Endodermal cell (in vitro differentiated cells): ENCODE measurements at places on chromosomes 3 and 15.

DNA sequence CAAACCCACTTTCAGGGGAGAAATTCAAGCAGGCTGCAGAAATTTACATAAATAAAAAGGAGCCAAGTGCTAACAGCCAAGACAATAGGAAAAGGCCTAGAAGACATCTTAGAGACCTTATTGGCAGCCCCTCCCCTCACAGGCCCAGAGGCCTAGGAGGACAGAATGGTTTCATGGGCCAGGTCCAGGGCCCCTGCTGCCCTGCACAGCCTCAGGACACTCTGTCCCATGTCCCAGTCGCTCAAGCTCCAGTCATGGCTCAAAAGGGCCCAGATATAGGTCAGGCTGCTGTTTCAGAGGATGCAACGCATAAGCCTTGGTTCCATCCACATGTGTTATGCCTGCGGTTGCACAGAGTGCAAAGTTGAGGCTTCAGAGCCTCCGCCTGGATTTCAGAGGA is 55.8 kb downstream of the SLC41A3 start:
- DNase-seq, result no peak

DNA sequence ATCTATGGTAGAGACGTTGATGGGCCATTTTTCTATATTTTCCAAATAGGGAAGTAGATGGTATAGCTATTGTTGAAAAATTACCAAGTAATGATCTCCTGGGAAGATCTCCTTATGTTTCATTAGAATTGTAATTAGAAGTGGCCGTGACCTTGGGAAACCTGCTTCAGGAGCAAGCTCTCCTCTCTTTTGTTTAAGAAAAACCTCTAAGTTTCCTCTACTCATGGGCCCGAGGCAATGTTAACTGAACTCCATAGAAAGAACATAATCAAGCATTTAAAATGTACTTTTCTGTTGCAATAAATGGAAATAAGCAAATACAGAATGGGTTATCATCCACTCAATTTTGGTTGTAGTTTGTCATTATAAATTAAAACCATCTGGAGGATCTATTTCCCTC is 511.2 kb upstream of the MDFIC2 start:
- DNase-seq, result no peak

DNA sequence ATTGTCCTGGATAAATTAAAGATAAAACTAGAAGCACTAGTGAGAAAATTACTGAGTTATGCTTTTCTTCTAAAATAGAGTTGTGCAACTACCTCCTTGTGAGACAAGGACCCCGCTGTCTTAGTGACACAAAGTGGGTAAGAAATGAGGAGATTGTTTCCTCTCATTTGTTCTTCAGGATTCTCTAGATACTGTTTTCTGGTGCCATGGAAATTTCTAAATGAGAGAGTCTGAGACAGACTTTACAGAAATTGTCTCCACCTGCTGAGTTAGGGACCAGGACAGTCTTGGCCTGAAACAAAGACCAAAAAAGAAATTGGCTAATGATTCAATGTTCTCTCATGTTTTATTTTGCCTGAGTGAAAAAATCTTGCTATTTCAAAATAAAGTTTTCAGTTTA is 427.5 kb downstream of the TUSC7 start:
- DNase-seq, result no peak

GRCh38 chr15:51680321-51680720 is 982 bp upstream of the SCG3 start:
- no peak for DNase-seq

GRCh38 chr15:65399001-65399706 is 21.4 kb upstream of the IGDCC3 start:
- no peak for DNase-seq

DNA sequence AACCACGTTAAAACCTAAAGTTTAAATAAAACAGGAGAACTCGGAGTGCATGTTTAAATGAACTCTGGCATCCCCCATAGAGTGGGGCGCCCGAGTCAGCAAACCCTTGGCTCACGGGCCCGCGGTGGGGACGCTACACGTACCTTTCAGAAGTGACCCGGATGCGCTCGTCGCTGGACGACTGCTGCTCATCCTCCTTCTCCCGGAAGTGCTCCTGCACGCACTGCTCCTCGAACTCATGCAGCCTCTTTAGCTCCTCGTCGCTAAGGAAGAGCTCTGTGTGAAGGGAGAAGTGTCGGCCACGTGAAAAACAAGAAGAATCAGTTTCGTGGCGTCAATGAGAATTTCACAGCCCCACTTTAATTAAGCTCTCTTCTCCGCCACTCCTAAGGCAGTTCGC is 34.6 kb upstream of the MTMR10 start:
- no peak for DNase-seq

- DNase-seq, result no peak
These were observed 11.5 kb upstream of the TRPM7 start for GRCh38 chr15:50698101-50698500.

- no peak for DNase-seq
These were observed 123.1 kb downstream of the OPA1 start for GRCh38 chr3:193716150-193716549.

DNA sequence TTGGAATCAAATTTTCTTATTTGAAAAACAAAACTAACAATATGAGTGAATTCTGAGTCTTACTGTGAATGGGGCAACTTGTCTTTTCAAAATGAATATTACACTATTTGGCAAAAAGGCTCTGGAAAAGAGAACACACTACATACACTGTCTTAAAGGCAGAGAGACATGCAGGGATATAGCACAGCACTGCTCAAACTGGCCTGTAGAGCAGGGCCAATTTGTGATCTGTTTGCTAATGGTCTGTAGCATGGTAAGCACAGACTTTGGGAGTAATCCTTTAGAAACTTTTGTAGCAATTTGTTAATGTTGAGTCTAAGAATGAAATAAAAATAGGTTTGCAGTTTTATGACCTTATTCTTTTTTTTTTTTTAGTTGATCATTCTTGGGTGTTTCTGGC is 679.8 kb upstream of the SGO1 start:
- no peak for DNase-seq

DNA sequence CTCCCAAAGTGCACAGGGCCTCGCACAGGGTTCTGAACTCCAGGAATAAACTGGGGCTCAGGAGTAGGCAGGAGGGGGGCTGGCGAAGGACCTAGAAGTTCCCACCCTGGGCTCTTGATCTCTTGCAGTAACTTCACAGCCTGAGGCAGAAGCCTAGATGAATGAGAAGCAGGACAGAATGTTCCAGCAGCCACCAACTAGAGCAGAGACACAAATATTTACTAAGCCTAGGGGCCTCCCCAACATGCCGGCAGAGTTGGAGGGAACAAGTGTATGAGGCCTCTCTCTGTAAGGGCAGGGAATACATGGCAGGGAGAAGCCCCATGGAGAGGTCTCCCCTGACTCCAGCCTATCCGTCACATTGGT is 25.3 kb upstream of the C15orf39 start:
- no peak for DNase-seq

- DNase-seq, result no peak
These were observed 44.4 kb downstream of the PTH1R start for GRCh38 chr3:46921871-46922271.

GRCh38 chr3:78985981-78986380 is 781.8 kb downstream of the ROBO1 start:
- no peak for DNase-seq

DNA sequence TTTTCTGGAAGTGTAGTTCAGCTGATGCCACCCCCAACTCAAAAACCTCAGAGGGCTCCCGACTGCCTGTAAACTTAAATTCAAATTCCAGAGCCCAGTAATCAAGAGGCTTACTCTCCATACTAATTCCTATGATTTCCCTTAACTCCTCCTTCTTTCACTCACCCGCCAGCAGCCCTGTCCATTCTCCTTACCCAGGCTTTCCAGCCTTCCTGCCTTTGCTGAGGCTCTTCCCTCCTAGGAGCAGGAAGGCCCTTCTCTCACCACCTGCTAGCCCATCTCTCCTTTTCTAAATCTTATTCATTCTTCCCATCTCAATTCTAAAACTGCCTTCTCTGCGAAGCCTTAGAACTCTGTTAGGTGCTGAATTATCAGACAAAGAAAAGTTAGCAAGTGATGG is 30.4 kb downstream of the RORA start:
- DNase-seq, result peak; percentile 47

DNA sequence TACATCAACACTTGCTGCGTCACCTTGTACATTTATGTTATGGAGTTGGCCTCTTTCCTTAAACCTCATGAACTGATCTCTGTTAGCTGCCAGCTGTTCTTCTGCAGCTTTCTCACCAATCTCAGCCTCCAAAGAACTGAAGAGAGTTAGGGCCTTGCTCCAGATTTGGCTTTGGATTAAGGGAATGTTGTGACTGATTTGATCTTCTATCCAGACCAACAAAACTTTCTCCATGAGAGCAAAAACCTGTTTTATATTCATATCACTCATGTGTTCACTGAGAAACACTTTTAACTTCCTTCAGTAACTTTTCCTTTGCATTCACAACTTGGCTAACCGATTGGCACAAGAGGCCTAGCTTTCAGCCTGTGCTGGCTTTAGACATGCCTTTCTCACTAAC is 1156.0 kb upstream of the CADM2 start:
- DNase-seq, result no peak

- DNase-seq, result peak; percentile 91
These were observed 76.2 kb upstream of the NSMCE3 start for GRCh38 chr15:29345549-29346525.

GRCh38 chr3:11847607-11848006 is 922 bp upstream of the TAMM41 start:
- DNase-seq, result peak; percentile 56

- DNase-seq, result no peak
These were observed 1105.4 kb downstream of the TUSC7 start for GRCh38 chr3:117814975-117815374.

DNA sequence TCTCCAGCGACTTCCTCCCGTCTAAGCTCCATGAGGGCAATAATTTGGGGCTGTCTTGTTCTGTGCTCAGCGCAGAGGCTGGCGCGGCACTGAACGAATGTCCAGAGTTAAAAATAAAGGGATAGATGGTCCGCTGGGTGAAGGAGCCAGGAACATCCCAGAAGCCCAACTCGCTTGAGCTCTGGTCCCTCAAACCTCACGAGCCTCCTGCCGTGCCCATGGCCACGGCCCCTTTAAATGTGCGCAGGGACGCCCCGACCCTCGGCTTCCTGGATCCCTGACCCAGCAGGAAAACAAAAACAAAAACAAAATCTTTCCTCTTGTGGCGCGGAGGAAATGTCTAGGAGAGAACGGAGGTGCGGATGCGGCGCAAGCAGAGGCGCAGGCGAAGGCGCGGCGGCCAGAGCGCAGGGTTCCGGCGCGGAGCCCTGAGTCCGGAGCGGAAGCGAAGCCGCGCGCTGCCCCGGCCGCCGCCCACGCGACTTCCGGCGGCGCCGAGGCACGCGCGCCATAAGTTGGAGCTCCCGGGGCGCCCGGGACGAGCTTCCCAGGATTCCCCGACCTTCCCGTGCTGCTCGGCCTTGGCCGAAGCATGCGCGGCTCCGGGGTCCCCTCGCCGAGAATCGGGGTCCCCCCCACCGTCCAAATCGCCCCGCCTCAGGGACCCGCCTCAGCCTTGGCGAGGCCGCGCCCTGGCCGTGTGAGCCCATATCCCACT is 52.9 kb upstream of the WNT7A start:
- DNase-seq, result no peak

DNA sequence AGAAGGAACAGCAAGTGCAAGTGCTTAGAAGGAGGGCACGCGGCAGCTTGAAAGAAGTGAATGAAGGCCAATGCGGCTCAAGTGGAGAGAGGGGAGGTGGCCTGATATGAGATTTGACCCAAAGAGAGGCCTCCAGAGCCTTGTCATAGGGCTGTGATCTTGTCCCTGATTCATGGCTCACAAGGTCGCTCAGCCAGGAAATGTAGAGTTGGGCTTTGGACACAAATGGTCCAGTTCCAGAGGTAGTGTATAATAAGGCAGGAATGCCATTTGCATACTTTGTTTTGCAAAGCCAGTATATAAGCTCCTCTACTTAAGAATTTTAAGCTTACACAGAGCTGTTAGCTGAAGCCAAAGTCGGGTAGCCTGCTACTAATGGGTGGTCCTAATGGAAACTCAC is 33.7 kb downstream of the HGD start:
- no peak for DNase-seq

DNA sequence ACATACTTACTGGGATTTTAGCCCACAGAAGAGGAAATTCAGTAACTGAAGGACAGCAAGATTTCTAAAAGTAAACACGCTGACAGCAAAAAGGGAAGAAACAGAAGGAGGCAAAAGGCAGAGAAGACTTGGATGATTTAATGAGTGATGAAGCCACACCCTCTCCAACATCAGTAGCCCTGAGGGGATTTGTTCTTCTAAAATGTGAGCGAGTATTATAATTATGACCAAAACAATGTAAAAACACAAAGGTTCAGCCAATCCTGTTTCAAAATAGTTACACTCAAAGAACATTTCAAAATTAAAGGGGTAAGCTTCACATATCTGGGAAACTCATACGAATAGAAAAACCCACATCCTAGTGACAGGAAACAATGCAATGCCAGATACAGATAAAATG is 25.0 kb downstream of the MCCC1 start:
- no peak for DNase-seq

GRCh38 chr3:59386165-59386564 is 336.3 kb upstream of the CFAP20DC start:
- DNase-seq, result no peak

DNA sequence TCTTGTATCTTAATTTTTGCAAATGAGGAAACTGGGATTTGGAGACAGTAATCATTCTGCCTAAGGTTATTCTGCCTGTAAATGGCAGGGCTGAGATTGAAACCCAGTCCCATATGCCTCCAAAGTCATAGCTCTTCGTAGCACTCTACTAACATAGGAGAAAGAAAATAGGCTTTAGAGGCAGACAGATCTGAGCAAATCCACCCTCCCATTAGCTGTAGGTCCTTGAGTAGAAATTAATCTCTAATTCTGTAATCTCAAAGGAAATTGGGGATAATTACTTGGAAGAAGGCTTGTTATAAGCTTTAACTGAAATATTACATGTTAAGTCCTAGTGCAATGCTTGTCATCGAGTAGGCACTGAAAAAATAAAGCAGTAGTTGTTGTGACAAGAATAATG is 252.1 kb upstream of the PEX5L start:
- DNase-seq, result no peak

- no peak for DNase-seq
These were observed 463.6 kb upstream of the MDFIC2 start for GRCh38 chr3:70776081-70776480.

GRCh38 chr3:12347301-12347700 is 58.4 kb downstream of the PPARG start:
- DNase-seq, result no peak
